Uterus (tissue), 4 donors: ENCODE measurements at places on chromosomes 3 and 15. TPM values are rescaled to one million over a fixed set of nuclear protein-coding genes. Genes with fewer than 3 reads are reported as not detected.
A peak's percentile ranks its signal among the peaks of the same experiment; 100 is the strongest.

Gene PLOD2
- 23.5 TPM for total RNA-seq

DNA sequence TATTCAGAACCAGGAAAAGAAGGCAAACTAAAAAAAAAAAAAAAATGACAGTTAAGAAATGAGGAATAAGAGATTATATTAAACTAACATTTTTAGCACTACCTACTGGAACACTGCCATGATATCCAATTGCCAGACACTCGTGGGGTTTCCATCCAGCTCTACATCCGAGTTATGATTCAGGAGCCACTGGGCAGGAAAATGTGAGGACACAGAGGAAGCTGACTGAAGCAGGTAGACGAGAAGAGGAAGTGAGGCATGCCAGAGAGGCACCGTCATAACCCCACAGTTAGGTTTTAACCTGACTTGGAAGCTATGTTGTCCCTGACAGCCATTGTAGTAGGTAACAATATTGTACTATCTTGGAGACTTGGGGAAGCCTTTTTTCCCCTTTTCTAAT, 495.0 kb downstream of the NLGN1 start:
- no peaks in the 10 kb centered on the region for H3K27me3 ChIP-seq
- no peak for DNase-seq
- H3K36me3 ChIP-seq: no peaks in the 10 kb centered on the region
- H3K27ac ChIP-seq: no peak overlapping the region

GRCh38 chr15:41985236-41986160, 13.1 kb upstream of the EHD4 start:
- no peaks in the 10 kb centered on the region for H3K4me1 ChIP-seq
- DNase-seq: no peak
- H3K27ac ChIP-seq: no peak overlapping the region

DNA sequence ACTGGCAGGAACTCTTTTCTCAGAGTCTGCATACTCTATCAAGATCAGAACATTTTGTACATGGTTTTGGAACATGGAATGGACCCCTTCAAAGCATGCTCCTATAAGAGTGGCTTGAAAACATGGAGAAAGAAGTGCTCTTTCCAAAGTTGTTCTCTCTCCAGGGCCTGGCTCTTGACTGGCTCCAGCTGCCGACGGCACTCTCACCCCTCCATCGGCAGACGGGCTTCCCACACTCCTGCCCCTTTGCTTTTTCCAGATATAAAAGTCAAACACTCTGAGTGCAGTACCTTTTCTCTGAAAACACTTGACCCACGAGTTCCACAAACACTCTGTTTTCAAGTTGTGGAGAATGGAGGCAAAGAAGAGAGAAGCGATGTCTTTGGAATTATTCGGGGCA, 72.5 kb upstream of the ONECUT1 start:
- no peaks in the 10 kb centered on the region for H3K27me3 ChIP-seq
- no peaks in the 10 kb centered on the region for H3K4me1 ChIP-seq
- H3K4me3 ChIP-seq: no peak overlapping the region

Gene ASB14
- total RNA-seq: not detected

- no peaks in the 10 kb centered on the region for H3K27me3 ChIP-seq
- no peaks in the 10 kb centered on the region for H3K4me1 ChIP-seq
- H3K36me3 ChIP-seq: no peaks in the 10 kb centered on the region
- H3K4me3 ChIP-seq: no peak overlapping the region
- H3K27ac ChIP-seq: no peak overlapping the region
These were observed 20.2 kb upstream of the PPP1R2 start for GRCh38 chr3:195563317-195563716.

Gene FSIP1
- total RNA-seq: 0.77 TPM

GRCh38 chr15:45664451-45664850, 29.6 kb downstream of the SQOR start:
- no peak overlapping the region for H3K27ac ChIP-seq
- H3K4me3 ChIP-seq: no peak overlapping the region
- DNase-seq: no peak
- no peaks in the 10 kb centered on the region for H3K27me3 ChIP-seq
- H3K4me1 ChIP-seq: no peaks in the 10 kb centered on the region
- no peaks in the 10 kb centered on the region for H3K36me3 ChIP-seq

DNA sequence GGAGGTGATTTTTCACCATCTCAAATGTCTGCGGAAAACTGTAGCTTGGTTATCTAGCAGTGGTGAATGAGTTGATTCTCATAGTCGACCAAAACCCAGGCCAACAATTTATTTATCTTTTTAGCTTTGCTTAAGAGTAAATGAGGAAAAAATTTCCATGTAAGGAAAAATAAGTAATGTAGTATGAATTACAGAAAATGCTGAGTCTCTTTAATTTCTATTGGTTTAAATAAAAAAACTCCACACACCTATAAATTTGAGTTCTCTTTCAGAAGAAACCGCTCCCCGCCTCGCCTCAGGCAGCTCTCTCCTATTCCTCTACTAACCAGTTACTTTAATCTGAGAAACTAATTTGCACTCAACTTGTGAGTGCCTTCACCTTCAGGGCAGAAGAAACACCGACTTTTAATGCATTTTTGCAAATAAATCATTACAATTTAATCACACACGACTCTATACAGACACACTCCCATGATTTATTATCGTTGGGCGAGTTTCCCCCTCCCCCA, 540 bp upstream of the RSRC1 start:
- H3K4me1 ChIP-seq: no peaks in the 10 kb centered on the region
- no peak for DNase-seq
- H3K36me3 ChIP-seq: no peaks in the 10 kb centered on the region
- H3K4me3 ChIP-seq: peak overlapping the region; percentile 98
- H3K27me3 ChIP-seq: peaks cover 41% of the 10 kb centered on the region

- H3K4me3 ChIP-seq: no peak overlapping the region
- no peaks in the 10 kb centered on the region for H3K27me3 ChIP-seq
- no peaks in the 10 kb centered on the region for H3K36me3 ChIP-seq
These were observed 11.2 kb upstream of the NTRK3 start for GRCh38 chr15:88267720-88268119.

DNA sequence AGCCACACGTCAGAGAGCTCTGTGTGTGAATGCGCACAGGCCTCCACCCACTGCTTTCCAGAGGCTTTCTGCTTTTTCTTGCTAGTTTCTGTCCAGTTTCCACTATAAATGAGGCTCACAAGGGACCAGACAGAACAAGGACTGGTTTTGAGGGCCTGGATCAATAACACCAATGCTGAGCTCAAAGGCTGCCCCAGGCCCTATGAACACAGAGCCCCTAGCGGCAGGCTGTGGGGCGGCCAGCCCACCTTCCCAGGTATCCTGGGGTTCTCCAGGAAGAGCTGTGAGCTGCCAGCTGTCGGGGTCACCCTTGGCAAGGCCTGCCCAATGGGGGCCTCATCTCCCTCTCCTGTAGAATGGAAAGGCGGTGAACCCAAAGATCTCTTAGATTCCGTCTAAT, 2.2 kb upstream of the ITIH3 start:
- H3K27ac ChIP-seq: no peak overlapping the region
- H3K36me3 ChIP-seq: no peaks in the 10 kb centered on the region
- no peak for DNase-seq
- H3K4me1 ChIP-seq: no peaks in the 10 kb centered on the region

Gene FEZF2
- not detected for total RNA-seq

Gene PLCB2
- total RNA-seq: 19.0 TPM

Gene CCR8
- total RNA-seq: not detected

DNA sequence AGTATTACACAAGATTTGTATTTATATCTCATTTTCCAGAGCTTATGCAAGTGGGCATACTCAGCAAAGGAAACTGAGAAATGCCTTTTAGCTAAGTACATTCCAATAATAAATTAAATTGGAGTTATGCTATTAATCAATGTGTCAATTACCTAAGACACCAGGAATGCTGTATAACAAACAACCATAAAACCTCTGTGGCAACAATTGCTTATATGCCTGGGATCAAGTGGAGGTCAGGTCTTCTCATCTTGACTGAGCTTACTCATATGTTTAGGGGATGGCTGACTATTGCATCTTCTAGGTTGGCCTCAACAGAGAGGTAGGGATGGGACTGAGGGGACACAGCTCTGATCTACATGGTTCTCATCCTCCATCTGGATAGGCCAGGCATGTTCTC, 30.7 kb downstream of the CD200R1L start:
- H3K27me3 ChIP-seq: no peaks in the 10 kb centered on the region
- no peaks in the 10 kb centered on the region for H3K4me1 ChIP-seq
- no peak overlapping the region for H3K27ac ChIP-seq
